ENCODE measurements at places on chromosomes 1 and 21.

DNA sequence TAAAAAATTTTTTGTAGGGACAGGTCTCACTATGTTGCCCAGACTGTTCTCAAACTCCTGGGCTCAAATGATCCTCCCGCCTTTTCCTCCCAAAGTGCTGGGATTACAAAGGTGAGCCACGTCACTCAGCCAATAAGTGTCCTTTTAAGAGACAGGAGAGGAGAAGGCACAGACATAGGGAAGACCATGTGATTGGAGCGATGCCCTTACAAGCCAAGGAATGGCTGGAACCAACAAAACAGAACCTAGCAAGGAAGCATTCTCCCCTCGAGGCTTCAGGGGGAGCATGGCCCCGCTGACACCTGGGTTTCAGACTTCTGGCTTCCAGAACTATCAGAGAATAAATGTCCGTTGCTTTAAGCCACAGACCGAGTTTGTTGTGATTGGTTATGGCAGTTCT lies 37.0 kb downstream of the NDUFS5 start:
- H3K27ac ChIP-seq: no peak overlapping the region
- H3K4me3 ChIP-seq: no peak overlapping the region
- DNase-seq: no peak
- H3K4me1 ChIP-seq: no peaks in the 10 kb centered on the region
- H3K36me3 ChIP-seq: no peaks in the 10 kb centered on the region
- H3K27me3 ChIP-seq: no peaks in the 10 kb centered on the region

DNA sequence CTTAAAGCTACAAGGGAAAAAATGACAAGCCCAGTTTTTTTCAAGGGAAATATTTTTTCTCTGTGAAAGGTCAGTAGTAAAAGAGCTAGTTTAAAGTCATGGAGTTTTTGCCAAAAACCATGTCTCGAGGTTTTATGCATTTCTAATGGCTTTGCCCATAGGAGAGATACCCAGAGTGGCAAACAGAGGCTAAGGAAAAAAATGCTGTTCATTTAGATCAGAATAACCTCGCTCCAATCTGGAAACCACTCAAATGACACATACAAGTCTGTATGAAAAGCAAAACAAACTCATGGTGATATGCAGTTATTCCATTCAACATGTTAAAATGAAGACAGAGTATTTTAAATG lies 36.9 kb upstream of the EDEM3 start:
- no peaks in the 10 kb centered on the region for H3K36me3 ChIP-seq
- no peak overlapping the region for H3K4me3 ChIP-seq
- DNase-seq: no peak
- H3K27ac ChIP-seq: no peak overlapping the region
- no peaks in the 10 kb centered on the region for H3K4me1 ChIP-seq

DNA sequence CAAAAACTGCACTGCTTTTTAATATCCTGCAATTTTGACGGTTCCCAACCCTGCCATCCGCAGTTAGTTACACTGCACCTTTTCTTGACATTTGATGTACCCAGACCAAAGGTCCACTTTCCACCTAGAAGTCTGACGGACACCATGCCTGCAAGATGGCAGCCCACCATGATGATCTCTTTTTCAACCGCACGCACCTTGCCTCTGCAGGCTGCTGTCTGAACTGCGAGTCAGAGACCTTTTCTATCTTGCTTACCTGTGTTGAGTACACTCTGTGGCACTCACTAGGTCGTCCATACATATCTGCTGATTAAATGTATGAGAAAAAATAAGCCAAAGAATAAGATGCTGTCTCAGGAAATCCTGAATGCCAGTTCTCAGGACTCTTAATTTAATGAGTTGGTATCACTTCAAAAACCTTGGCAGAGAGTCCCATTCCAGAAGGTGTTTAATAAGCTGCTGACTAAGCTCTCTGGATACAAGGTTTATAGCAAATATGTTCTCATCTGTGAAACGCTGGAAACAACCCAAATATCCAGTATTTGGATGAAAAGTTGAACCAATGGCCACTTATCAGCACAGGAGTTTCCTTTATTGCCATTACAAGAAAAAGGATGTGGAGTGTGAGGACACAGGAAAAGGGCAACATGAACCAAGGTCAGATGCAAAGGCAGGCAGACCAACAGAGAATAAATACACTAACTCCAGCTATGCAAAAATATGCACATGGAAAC lies 37.9 kb downstream of the GNG12 start:
- DNase-seq: no peak
- no peak overlapping the region for H3K27ac ChIP-seq
- peaks cover 4% of the 10 kb centered on the region for H3K4me1 ChIP-seq
- H3K4me3 ChIP-seq: no peak overlapping the region
- H3K36me3 ChIP-seq: no peaks in the 10 kb centered on the region

- no peak for DNase-seq
- no peak overlapping the region for H3K4me3 ChIP-seq
- peaks cover 7% of the 10 kb centered on the region for H3K4me1 ChIP-seq
- H3K27me3 ChIP-seq: peaks cover 70% of the 10 kb centered on the region
These were observed 3.6 kb upstream of the FOXD2 start for GRCh38 chr1:47434051-47434842.

DNA sequence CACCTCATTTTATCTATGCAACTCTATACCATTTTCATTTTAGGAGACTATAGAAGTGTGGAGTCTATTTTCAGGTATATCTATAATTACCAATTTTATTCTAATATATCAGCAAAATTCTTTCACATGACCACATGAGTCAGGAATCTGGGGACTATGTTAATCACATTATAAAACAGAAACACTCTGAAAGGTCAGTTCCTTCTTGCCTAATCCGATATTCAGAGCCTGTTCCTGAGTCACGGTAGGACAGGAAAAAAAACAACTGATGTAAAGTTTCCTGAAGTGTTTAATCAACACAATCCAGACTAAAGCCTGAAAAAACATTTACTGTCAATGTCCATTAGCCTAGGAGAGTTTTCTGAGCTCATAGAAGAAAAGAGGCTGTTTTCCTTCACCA lies 1902.3 kb downstream of the NCAM2 start:
- H3K4me1 ChIP-seq: no peaks in the 10 kb centered on the region
- DNase-seq: no peak
- H3K27me3 ChIP-seq: no peaks in the 10 kb centered on the region
- H3K27ac ChIP-seq: no peak overlapping the region
- H3K36me3 ChIP-seq: no peaks in the 10 kb centered on the region

DNA sequence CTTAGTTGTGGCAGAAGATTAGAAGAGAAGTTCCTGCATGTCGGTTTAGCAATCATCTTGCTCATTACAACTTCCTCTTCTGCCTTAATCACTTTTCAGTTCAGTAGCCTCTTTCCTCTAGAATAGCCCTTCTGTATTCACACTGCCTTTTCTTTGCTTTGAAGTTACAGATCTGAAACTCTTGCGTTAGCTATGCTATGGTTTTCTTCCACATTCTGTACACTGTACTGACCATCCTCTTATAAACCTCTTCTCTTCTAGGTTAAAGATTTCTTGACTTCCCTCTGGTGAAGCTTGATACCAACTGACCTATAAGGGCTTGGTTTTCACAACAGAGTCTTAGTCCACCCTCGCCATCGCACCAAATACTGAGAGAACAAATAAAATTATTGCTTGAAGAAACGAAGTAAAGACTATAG lies 35.0 kb downstream of the C21orf91 start:
- DNase-seq: no peak
- no peak overlapping the region for H3K4me3 ChIP-seq
- H3K36me3 ChIP-seq: peaks cover 3% of the 10 kb centered on the region
- H3K27me3 ChIP-seq: no peaks in the 10 kb centered on the region
- H3K4me1 ChIP-seq: no peaks in the 10 kb centered on the region

DNA sequence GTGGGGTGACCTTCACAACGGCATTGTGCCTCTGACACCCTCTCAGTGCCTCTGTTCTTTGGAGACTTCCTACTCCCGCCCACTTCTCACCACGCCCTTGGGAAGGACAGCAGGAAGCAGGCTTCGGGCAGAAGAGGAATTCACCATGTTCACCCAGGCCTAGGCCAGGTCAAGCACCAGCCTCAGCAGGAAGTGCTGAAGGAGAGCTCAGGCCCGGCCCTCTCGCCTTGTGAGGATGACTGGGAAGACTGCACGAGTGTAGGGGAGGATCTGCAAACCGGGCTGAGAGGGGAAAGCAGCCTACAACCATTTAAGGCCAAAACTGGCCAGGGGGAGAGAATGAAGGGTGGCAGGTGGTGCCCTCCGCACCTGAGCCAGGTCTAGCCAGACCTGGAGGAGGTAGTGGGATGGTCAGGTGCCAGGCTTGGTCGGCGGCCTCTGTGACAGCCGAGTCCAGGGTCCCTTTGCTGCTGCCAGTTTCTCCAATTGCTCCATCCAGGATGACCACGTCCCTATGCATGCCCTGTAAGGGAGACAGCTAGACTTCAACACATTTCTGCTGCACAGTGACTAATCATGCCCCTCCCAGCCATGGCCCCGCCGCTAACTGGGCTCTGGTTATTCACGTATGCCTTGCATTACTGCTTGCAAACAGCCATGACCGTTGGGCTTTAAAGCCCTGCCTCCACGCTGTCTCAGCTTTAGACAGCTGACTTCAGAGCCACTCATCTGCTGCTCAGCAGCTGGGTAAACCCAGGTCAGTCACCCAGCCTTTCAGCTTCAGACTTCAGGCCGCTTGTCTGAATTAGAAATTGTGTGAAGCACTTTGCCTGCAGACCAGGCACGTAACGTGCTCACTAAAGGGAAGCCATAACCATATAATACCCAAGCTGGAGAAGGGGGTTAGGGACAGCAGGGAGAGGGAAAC lies 8.9 kb downstream of the MRTO4 start:
- no peak overlapping the region for H3K4me3 ChIP-seq
- peaks cover 27% of the 10 kb centered on the region for H3K36me3 ChIP-seq
- DNase-seq: no peak
- H3K27ac ChIP-seq: no peak overlapping the region

GRCh38 chr1:73356485-73356884 lies 841.5 kb downstream of the LRRIQ3 start:
- no peak overlapping the region for H3K27ac ChIP-seq
- DNase-seq: no peak
- no peak overlapping the region for H3K4me3 ChIP-seq
- H3K27me3 ChIP-seq: no peaks in the 10 kb centered on the region

DNA sequence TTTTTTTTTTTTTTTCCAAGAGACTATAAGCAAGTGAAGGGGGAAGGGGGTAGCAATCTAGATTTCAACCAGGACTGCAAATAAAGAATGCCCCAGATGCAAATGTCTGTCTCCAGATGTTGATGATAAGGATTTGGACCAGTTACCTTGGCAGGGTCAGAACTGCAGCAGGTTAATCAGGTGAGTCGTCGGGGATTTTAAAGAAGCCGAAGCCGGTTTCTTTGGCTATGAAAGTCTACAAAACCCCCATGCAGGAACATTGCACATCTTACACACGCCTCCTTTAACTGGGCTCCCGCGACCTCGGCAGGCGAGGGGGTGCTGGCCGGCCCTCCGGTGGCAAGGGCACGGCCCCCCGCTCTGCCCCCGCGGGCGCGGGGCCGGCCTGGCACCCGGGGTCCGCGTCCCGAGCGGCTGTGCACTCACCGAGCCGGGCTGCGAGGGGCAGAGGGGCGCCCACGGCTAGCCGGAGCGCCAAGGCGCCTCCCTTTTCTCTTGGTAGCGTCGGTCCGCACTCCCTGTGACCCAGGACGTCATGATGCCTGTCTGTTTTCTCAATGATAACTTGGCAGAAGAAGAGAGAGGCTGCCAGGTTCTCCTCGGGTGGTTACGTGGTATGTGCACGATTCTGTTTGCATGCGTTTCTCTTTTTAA lies 366.3 kb upstream of the ESRRG start:
- H3K36me3 ChIP-seq: no peaks in the 10 kb centered on the region
- no peaks in the 10 kb centered on the region for H3K4me1 ChIP-seq
- peak overlapping the region; percentile 65 for H3K4me3 ChIP-seq
- DNase-seq: no peak

DNA sequence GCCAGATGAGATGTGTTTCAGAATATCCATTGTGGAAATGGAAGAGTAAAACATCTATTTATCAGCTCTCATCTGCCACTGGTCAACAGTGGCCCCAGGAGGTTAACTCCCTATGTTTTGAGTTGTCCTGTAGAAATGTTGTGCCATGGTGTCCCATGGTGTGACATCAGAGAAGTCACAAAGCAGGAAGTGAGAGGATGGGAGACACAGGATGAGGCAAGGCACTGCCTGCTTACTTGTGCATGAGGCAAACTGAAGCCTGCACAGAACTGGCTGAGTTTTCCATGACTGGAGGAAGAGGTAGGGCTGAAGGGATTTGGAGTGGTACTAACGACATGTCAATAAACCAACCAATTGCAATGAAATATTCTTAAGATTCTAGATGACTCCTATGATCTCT lies 131.5 kb upstream of the ZNF644 start:
- no peaks in the 10 kb centered on the region for H3K36me3 ChIP-seq
- no peak for DNase-seq
- H3K27me3 ChIP-seq: no peaks in the 10 kb centered on the region
- no peak overlapping the region for H3K27ac ChIP-seq

DNA sequence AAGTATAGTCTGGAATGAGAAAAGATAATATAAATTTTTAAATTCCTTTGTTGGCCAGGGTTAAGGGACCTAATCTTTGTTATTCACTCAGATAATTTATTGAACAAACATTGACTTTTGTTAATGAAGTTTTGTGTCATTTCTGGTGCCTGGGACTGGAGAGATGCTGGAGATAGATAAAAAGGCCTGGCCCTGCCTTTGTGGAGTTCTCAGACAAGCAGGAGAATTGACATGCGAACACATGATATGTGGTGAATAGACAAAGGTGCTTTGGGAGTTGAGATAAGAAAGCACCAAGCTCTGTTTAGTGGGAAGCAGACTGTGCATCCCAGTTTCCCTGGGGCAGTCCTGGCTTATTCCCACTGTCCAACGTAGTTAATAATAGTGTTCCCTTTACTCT lies 8.5 kb downstream of the C1orf21 start:
- no peak overlapping the region for H3K27ac ChIP-seq
- H3K27me3 ChIP-seq: no peaks in the 10 kb centered on the region
- H3K4me1 ChIP-seq: peaks cover 4% of the 10 kb centered on the region
- H3K4me3 ChIP-seq: no peak overlapping the region
- DNase-seq: no peak

GRCh38 chr1:246492611-246493245 lies 14.4 kb downstream of the SMYD3 start:
- no peak overlapping the region for H3K27ac ChIP-seq
- no peaks in the 10 kb centered on the region for H3K27me3 ChIP-seq
- peak; percentile 22 for DNase-seq

All from iPS DF 6.9 (cell line).